Anterior cingulate cortex (tissue), 58 donors: ENCODE measurements at places on chromosomes 6 and 20.

DNA sequence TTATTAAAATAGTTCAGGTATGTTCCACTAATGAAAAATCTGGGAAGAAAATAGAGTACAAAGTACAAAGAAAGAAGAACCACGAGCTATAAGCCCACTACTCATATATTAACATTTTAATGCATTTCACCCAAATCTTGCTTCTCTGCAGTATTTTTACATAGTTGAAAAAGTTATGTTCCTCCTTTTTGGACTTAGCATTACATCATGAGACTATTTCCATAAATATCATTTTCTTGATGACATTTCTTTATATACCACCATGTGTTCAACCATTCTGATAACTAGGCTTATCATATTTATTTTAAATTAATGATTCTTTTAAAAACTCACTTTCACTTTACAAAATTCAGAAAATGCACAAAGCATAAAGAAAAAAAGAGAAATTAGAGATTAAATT is 3.0 kb downstream of the IPCEF1 start:
- no peak for DNase-seq

DNA sequence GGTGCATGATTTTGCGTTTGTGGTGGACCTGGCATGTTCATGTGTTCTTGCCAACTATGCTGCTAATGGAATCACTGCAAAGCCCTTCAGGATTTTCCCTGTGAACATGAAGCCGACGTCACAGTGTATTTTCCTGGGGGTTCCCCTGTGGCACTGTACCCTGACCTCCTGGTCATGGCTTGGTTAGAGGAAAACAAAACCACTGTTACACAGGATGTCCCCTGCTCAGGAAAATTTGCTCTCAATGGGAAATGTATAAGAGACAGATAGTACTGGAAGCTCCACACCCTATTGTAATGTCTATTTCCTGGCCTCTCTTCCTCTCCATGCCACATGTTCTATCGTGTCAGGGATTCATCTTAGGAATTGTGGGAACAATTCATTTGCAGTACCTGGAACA is 19.7 kb downstream of the TSHZ2 start:
- no peak for DNase-seq

DNA sequence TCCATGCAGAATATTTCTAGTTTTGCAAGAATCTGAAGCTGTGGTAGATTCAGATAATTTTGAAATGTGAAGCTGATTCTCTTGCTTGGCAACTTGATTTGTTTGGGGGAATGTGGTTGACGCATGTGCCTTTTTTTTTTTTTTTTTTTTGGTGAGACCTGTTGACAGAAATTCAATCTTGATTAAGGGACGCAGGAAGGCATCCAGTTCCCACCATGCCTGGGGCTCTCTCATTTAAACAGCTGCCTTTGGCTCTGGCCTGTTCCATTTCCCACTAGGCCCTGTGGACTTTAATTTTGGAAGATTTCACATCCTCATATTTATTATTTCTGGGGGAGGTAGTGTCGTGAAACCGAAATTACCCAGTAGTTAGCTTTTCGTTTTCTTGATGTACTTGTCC is 8.6 kb downstream of the TPX2 start:
- DNase-seq: no peak

DNA sequence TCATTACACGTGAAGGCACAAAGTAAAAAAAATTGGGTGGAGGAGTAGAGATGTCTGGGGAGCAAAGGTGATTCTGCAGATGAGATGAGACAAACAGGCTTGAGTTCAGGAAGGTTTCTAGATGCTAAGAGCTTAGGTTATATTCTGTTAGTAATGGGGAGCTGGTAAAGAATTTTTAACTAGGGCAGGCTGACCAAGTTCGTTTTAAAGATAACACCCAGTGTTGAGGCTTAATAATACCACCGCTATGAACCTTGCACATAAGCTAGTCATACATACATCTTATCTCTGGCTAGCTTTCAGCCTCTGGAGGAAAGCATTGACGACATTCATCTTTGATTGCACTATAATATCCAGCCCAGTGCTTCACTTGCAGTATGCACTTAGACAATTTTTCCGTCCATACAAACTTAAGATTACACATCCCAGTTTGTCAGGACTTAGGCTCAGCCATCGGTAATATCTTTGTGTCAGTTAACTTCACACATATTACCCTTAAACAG is 12.1 kb downstream of the NHSL1 start:
- no peak for DNase-seq

- DNase-seq: no peak
These were observed 17.3 kb upstream of the SNRPB2 start for GRCh38 chr20:16712511-16712947.

GRCh38 chr6:75601304-75602245 is at the start of gene SENP6:
TSS of gene SENP6 (plus strand) at chr6:75601880. CDS start at chr6:75602525, 645 bp downstream.
- DNase-seq: peak; percentile 59

DNA sequence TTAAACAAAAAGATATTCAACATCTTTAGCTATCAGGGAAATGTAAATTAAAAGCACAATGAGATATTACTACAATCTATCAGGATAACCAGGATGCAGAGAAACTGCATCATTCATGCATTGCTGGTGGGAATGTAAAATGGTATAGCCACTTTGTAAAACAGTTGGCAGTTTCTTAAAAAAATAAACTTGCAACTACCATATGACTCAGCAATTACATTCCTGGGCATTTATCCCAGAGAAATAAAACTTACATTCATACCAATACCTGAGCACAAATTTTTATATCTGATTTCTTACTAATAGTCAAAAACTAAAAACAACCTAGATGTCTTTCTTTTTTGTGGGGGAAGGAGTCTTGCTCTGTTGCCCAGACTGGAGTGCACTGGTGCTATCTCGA is 190.3 kb upstream of the TAB2 start:
- no peak for DNase-seq

GRCh38 chr6:75275067-75275466 is 9.5 kb downstream of the TMEM30A start:
- no peak for DNase-seq

DNA sequence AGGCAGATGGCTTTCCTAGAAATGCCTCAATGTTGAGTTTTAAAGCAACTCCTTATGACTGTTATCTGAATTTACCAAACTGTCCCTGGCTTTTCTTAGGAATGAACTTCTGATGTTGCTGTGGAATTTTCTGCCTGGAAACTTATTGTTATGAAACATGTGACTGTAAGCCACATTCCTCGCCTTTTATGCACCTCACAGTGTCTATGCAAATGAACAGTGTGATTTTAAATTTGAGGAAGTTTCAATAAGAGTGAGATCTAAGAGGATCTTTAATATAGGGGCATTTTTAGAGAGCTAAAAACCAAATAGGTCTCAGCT is 2.4 kb upstream of the CCR6 start:
- DNase-seq: no peak

- DNase-seq: peak; percentile 35
These were observed 187.7 kb downstream of the SOD2 start for GRCh38 chr6:159505140-159505922.

DNA sequence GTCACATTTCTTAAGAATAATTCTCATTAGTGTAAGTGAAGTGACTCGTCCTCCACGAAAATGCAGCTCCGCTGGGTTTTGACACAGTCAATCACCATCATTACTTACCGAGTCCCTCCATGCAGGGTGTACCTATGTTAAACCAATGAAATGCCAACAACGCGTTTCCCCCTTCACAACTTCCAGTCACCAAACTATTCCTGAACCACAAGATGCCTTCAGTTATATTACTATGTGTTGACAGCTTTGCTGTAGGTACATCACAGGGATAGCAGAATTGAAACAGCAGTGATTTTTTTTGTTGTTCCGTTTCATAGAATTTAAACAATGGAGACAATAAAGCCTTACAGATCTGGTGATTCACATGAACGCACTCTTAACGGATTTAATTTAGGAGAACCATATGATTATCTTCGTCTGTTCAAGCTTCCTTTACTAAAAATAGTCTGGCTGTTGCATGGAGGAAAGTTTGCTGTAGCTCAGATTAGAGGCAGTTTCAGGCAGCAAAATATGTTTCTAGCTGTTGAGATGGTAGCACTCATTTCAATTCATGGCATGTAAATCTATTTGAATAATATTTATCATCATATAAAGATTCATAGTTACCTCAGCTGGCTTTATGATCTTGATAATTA is 652.8 kb downstream of the PRKN start:
- DNase-seq: no peak

DNA sequence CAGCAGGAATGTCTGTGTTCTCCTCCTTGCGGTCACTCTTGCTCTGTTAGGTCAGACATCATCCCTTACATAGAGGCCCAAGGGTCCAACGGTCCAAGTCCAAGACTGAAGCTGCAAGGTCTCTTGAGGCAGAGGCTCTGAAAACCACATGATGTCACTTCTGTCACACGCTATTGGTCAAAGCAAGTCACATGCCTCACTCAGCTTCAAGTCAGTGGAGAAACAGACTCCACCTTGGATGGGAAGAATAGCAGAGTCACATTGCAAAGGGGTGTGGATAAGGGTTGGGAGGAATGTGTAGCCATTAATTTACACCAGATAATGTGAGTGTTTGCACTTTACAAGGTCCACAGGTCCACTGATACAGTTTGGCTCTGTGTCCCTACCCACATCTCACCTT is 17.5 kb downstream of the SLC52A3 start:
- DNase-seq: no peak

DNA sequence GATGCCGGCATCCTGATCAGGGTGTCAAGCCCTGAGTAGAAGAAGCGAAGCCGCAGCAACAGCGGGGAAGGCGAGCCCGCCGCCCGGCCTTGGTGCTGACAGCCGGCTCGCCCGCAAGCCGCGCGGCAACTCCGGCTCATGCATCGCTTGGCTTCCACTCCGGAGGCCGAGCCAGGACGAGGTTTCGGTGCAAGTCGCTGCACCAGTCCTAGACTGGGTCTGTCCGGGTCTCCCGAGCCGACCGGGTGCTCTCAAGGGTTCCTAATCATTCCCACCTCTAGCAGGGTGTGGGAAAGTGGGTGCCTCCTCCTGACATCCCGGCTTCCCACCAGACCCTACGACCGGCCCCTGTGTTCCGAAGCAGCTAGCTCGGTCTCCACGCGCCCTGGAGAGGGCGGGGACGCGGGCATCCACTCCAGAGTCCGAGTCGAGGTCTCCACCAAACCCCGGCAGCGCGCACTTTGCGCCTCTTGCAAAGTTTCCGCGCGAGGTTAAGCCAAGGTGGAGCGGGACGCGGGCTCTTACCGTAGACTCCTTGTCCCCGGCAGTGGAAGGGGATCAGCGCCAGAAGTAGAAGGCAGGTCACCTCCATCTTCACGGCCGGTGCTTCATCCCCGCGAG is 1.4 kb downstream of the MDGA1 start:
- no peak for DNase-seq
